Stimulated activated CD4-positive, alpha-beta T cell treated with anti-CD3 and anti-CD28 coated beads, TNF-alpha, amount 100 ng/mL, for 1 hour (primary cell): ENCODE measurements at places on chromosomes 4 and X.

GRCh38 chrX:153880440-153880815, 5.5 kb downstream of the L1CAM start:
- no peak for DNase-seq

DNA sequence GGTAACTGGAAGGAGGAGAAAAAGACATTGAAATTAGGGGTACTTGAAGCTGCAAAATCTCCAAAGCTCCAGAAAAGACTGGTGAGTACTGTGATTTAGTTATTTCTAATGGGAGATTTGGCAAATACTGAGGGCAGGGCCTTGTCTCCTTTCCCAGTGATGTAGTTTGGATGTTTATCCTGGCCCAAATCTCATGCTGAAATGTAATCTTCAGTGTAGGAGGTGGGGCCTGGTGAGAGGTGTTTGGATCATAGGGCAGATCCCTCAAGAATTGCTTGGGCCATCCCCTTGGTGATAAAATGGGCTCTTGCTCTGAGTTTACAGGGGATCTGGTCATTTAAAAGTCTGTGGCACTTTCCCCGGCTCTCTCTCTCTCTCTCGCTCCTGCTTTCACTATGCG, 33.1 kb upstream of the GK start:
- DNase-seq = no peak

- no peak for DNase-seq
Observed at GRCh38 chrX:9983846-9984245, 16.7 kb downstream of the CLDN34 start.

DNA sequence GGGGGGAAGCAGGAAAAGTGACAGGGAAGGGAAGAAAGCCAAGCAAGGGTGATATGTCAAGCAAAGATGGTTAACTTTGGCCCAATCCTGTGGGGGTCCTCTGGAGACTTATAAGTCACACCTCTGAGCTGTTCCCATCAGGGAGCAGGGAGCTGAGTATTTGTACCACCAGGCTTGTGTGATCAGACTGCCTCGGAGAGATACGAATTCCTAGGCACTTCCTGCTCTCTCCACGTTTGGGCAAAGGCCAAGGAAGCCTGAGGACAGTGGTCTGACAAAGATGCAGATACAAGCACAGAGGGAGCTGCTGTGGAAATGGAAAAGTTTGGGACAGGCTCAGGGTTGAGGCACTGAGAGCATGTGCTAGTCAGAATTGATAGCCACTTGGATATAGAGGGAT, 10.4 kb upstream of the PPP3CA start:
- DNase-seq = no peak
